ENCODE measurements at places on chromosomes 2 and 18.

- DNase-seq = peak; percentile 17
Observed at GRCh38 chr2:44075541-44075940, 79.8 kb upstream of the LRPPRC start.

DNA sequence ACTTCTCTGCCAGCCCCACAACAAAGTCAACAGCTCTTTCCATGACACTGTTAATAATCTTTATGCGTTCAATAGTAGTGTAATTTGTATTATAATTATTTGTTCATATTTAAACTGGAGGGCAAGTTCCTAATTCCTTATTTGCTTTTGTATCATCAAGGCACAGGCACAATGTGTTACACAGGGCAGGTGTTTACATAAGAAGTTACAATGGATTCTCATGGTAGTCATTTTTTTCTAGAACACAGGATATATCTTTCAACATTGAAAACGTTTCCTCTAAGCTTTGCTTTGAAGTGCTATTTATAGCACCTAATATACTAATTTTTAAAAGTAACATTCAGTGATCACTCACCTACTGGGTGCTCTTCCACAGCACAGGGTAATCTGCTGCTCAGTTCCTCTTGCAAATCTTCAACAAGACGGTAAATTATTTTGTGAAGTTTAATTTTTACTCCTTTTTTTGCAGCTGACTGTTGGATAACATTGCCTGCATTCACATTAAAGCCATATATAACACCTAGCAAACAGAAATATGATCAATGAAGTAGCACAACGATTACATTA lies 7.3 kb downstream of the RPS27A start:
- DNase-seq = no peak

DNA sequence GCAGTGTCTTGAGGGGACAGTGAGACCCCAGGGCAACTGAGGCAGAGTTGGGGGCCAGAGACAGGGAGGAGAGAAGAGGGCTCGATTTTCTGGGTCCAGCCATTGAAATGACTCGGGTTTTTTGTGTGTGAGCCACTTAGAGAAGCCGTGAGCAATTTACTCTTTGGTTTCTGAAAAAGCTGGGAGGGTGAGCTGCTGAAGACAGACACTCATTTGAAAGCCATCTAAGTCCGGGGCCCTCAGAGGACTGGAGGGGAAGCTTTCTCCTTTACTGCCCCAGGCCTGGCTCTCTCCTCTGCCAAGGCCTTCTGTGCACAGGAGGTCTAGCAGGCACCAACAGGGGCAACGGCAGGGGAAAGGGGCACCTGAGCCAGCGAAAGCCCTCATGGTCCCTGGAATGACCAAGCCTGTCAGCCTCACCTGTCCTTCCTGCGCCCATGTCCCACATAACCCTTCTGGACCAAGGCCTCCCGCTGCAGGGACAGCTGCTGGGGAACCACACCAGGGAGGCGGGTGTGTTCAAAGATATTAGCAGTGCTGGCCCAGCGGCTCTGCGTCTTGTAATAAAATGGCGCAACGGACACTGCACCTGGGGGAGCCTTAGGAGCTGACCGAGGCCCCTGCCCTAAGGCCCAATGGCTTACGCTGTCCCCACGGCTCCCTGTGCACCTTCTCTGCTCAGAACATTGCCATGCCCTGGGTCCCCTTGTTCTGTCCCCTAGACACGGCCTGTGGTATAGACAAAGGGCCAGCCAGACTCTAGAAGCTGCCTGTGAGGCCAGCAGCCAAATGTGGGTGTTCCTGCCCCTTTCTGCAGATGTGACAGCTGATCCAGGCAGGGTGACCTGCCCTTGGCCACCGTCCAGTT lies 45.8 kb downstream of the HS6ST1 start:
- no peak for DNase-seq

- DNase-seq = no peak
Observed at GRCh38 chr2:207528980-207529329, 807 bp upstream of the CREB1 start.

- no peak for DNase-seq
Observed at GRCh38 chr18:53115876-53116585, 776.0 kb downstream of the DCC start.

DNA sequence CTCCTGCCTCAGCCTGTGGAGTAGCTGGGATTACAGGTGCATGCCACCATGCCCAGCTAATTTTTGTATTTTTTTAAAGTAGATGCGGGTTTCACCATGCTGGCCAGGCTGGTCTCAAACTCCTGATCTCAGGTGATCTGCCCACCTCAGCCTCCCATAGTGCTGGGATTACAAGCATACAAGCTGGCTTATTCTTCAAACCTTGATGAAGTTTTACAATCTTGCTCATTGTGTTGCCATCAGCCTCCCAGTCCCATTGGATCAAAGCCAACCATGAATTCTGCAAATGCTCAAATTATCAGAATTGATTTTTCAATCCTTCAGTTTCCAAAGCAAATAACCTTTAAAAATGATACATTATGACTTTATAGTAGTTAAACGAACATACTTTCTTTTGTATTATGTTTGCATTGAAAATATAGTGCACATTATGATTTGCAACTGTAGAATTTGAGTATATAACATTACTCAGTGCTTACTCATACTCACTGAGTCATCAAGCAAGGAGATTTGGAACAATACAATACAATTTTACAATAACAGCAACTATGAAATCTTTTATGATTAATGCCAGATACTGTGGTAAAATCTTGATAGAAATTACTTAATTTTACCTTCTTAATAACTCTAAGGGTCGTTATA lies 1491.9 kb upstream of the CELF4 start:
- DNase-seq = no peak

- no peak for DNase-seq
Observed at GRCh38 chr2:71897137-71897480, 250.6 kb downstream of the CYP26B1 start.

DNA sequence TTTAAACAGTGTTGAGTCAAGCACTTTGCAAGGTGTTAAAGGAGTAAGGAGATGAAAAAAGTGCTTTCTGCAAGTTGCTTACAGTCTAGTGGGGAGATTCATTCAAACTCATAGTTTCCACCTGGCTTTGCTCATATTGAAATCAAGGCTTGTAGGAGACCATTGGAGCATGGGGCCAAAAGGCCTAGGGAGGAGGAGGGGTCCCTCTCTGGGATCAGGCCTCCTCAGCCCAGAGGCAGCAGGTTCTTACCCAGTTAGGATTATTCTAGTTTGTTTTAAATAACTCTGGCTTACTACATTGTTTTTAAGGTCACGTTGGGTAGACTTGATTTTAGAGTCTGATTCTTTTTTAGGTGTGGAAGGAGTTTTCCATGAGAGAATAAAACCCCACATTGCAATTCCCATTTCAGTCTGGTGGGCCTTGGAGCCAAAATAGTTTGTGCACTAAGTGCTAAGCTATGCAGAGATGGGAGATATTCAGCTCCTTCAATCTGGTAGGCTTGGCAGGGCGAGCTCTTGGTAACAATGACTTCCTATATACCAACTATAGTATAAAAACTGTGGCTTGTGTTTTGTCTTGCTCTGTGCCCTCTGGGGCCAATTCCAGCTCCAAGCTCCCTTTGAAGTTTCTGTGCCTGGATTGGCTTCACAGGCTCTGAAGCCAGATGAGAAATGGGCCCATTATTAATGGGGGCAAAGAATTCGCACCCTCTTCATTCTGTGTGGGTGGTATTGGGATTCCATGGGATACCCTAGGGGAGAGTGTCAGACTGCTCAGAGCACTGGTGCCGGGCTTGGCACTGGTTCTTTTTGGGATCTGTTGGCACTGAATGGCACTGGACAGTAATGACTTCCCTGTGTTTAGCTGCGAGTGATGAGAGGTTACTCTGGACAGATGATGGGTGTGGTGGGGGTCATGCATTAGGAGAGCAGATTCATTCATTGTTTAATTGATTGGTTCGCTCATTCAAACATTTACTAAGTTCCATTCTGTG lies 301.1 kb downstream of the MYCN start:
- no peak for DNase-seq

DNA sequence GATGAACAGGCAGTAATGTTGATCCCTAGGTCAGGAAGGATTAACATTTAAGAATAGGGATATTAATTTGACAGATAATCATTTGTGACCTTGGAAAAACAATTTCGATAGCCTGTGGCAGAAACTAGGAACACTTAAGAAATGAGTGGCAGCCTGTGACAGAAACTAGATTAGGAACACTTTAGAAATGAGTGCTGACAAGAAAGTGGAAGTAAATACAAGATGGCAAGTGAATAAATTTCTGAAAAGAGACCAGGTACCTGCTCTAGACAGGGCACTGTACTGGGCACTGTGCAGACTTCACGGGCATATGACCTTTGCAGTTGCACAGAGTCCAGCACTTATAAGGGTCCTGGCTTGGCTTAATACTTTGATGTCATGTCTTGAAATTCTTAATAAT lies 5.5 kb upstream of the HNRNPA3 start:
- no peak for DNase-seq

DNA sequence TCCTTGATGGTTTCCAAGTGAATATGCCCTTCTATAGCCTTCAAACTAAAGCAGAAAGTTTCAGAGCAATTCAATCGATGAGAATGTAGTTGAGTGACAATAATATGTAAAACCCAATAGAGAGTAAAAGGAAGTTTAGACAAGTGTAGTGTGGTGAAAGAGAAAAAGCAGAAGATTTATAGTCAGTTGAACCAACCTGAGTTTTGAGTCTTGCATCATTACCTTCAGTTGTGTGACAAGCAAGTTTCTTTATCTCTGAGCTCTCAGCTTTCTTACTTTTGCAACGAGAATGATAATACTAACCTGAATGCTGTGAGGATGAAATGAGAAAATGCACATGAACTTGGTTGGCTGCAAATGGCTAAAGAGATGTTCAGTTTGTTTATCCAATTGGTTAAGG lies 40.6 kb upstream of the TMEM247 start:
- DNase-seq = no peak

Measured in NCI-H748 treated with DMSO at 0.1 percent for 48 hours (cell line).